ENCODE measurements at places on chromosomes 1 and 21.
A peak's percentile ranks its signal among the peaks of the same experiment; 100 is the strongest.

GRCh38 chr1:92655197-92655801, 129.6 kb downstream of the EVI5 start:
- no peak for DNase-seq

GRCh38 chr1:58574816-58575215, 2.2 kb downstream of the TACSTD2 start:
- DNase-seq, result no peak

DNA sequence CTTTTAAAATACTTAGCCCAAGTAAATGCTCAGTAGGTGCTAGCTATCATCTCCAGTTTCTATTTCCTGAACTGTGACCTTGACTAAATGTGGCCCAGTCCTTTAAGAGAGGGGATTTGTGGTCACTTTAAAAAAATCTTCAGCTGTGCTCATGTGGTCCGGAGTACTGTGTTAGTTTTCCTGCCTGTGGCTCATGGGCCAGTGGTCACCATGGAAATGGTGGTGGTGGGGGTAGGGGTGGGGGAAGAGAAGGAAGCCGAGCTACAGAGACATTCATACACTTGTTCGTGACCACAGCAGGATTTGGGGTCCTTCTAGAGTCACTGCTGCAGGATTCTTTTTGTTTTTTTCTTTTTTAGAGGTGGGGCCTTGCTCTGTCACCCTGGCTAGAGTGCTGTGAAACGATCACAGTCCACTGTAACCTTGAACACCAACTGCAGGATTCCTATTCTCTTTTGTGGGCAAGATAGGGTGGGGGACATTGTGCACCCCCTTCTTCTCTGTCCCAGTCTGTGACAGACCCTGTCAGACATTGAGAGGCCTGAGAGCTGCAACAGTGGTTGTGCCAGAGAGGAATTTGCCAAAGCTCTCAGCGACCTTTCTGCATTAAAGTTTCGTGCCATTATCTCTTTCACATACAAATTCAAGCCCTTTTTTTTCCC, 25.8 kb downstream of the KIF26B start:
- no peak for DNase-seq

DNA sequence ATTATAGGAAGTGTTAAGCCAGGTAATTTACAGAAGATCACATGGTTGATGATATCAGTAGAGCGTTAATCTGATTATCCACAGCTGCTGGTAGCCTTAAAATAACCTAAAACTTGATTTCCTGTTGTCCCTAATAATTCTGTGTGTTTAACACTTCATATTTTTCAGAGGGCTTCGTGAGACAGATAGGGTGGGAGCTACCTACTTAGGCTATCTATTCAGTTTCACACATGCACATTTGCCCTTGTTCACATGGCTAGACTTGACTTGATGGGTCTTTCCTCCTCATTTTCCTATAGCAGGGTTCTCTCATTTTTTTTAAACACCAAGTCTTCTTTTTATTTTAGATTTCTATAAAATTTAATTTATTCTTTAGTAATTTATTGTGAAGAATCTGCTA, 11.0 kb downstream of the BACH1 start:
- no peak for DNase-seq

DNA sequence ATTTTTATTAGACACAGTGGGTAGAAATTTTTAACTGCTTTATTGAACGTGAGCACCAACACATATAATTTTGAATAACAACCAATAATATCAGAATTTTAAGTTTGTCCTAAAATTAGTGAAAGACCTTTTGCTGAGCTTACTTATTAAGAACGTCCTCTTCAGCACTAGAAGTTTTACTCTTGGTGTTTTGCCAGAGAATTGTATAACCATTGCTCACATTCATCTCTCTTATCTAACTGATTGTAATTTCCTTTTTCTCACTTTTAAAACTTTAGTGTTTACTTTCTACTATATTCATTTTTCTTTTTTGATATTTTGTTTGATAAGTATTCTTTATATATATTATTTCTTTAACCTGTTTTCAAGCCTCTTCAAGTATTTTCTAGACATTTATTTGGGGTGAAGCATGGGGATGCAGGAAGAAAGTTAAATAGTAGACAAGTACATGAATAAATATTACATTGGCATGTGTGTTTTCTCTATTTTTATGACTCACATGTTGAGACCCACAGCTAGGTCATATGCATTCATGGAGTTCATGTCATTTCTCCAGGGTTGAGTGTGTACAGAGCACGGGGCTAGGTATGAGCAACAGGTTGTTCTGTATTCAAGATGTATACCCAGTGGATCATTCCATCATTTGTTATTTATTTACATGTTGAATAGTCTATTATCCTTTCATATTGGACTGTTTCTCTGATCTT, 90.6 kb downstream of the ATP6V1G3 start:
- no peak for DNase-seq

DNA sequence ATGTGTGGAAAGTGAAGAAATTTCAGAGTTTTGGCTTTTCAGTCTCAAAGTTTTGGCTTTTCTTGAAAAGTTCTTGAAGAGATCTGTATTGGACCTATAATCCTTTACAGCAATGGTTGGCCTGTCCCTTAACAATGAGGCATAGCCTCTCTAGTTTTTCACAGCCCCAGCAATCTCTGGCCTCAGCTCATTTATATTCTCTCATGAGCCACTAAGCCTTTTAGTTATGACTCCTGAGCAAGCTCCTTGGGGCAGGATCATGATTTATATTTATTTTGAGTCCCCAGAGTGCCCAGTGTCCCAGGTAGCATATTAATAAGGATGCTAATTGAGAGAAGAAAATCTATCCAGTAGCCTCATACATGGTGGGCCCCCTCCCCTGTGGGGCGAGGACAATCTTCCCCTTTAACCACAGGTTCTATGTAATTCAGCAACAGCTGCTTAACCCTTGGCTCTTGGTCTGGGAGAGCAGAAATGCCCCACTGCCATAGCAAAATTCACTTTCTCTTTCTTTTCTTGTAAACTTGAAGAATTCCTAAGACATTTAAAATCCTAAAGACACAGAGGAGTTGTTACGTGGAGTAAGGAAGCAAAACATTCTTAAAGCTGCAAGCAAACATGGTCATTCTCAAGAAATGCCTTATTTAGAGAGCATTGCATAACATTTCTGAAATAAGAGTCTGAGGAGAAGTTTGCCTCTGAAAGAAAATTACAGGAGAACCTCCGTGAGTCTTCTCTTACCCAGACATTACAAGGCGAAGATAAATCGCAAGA, 6.3 kb downstream of the NGF start:
- DNase-seq, result no peak

GRCh38 chr21:17733209-17733608, 85.9 kb downstream of the C21orf91 start:
- no peak for DNase-seq

GRCh38 chr1:100773444-100773843, 53.9 kb downstream of the VCAM1 start:
- DNase-seq, result no peak

DNA sequence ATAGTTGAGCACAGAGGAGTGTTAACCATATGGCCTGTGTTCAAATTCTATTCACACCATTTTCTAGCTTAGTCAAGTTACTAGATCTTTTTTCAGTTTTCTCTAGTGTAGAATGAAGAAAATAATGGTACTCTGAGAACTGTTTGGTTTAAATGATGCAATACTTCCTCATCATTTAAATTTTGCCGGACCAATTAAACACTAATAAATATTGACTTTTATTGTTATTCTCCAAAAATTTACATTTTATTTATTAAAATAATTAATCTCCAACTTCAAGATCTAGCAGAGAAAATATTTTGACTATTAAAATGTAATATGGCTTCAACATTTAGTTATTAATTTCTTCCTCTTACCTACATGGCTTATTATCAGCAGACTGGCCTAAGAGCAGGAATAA, 123.1 kb downstream of the OLFM3 start:
- DNase-seq, result no peak

DNA sequence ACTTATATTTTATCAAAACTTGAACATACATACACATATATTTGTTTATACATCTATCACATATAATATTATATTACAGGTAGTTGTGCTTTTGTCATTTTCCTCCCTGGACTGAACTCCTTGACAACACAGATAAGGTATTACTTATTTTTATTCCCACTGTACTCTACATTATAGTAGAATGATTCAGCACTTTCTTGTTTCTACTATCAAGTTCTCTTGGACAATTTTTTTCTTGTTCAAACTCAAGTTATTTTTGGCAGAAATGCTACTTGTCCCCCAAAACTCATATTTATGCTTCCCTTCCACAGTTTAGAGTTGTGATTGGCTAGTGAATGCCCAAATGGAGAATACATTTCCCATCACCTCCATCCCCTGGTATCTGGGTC, 10.8 kb upstream of the PTPRC start:
- DNase-seq, result no peak

GRCh38 chr1:213953806-213954205, 34.0 kb upstream of the PROX1 start:
- DNase-seq, result no peak

DNA sequence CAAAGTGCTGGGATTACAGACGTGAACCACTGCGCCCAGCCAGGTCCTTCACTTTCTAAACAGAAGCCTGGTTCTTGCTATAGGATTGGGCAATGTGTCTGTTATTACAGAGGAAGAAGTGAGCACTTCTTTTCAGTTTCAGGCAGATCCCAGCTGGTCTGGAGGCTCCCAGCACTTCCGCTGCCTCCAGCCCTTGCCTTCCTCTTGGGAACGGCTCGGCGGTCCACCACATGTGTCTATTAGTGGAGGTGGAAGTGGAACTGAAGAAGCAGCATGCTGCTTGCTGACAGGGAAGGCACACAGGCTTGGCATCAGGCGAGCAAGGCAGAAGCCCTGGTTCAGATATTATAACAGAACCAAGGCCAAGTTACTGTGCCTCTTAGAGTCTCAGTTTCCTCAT, 17.0 kb downstream of the MKNK1 start:
- DNase-seq, result no peak

DNA sequence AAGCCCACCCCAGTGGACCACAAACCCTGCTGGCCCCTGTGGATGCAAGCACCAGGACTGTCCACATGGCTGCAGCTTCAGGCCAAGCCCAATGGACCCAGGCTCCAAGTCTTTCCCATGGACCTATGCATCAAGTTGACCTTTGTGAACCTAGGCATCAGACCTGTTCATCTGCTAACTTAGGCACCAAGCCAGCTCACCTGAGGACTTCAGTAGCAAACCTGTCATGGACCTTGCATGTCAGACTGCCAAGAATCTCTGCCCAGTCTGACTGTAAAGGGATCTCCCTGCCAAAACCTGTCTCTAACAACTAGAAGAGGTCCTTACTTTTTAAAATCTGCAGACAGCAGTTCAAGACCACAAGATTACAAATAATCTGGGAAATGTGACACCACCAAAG, 37.8 kb downstream of the FMO3 start:
- DNase-seq, result no peak

DNA sequence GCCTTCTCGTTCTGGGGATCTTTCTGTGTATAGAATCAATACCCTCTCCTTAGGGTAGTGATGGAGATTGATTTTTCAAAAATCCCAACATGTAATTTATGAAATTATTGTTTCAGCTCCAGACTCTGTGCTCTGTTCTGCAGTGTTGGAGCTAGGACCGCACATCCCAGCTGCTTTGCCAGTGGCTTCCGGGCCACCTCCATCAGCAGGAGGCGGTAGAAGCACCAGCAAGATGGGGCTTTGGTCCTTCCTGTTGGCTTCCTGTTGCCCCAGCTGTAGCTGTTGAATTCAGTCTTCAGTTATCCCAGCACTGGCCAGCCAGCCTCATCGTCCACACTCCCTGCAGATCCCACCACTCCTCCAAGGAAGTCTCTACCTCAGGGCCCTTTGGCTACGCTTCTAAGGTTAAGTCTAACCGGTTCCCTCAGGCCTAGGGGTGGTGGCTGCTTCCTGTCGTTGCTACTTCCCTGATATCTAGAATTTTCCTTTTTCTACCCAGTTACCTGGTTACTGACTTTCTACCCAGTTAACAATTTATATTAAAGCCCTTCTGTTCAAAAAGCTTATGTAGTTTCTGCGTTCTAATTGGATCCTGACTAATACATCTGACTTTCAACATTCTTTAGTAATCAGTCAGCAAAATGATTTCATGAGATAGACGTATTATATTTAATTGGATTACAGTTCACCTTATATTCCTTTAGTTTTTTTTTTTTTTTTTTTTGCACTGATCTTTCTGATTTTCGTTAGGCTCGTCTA, 24.6 kb downstream of the GALNT2 start:
- DNase-seq, result peak; percentile 35

- no peak for DNase-seq
Observed at GRCh38 chr1:245172026-245172425, 17.2 kb downstream of the KIF26B start.

- DNase-seq, result no peak
Observed at GRCh38 chr1:53138991-53139884, 3.2 kb downstream of the SLC1A7 start.

DNA sequence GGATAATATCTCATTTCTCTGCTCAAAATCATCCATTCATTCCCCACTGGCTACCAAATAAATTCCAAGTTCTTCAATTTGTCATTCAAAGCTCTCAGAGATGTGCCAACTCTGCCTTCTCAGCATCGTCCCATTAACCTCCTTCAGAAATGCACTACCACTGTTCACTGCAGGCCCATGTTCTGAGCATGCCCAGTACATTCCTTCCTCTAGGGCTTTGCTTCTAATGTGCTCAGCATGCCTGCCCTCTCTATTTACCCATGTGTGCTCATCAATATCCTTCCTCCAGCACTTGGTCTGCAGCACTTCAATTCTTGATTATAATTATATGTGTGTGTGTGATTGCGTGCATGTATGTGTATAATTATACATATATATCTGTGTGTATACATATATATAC, 36.1 kb upstream of the RGS8 start:
- DNase-seq, result no peak

GRCh38 chr1:34907487-34908090, 21.9 kb downstream of the DLGAP3 start:
- DNase-seq, result no peak

DNA sequence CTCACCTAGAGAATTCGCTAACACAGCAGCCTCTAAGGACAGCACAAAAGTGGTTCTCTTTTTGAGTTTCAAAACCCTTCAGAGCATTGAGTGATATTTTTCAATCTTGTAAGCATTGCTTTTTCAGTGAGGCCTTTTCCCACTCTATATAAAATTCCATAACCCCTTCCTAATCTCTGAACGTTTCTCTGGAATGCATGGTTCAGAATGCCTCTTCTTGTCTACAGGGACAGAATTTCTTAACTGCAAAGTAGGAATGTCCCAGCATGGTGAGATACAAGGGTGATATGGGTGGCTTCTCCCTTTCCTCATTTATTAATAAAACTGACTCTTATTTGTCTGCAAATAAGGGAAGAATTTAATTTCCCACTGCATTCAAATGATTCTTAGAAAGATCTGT, 377.9 kb downstream of the LTN1 start:
- DNase-seq, result no peak

DNA sequence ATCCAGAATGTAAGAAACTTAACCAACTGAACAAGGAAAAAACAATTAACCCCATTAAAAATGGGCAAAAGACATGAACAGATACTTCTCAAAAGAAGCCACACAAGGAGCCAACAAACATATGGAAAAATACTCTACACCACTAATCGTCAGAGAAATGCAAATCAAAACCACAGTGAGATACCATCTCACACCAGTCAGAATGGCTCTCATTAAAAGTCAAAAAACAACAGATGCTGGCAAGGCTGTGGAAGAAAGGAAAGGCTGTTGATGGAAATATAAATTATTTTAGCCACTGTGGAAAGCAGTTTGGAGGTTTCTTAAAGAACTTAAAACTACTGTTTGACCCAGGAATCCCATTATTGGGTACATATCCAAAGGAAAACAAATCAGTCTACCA, 51.2 kb downstream of the RGS4 start:
- no peak for DNase-seq

All from H4 (cell line).